CD8-positive, alpha-beta T cell (primary cell): ENCODE measurements at places on chromosomes 6 and 20.

- DNase-seq = peak; percentile 51
Measured at GRCh38 chr6:90285042-90285481, 11.6 kb downstream of the BACH2 start.

- DNase-seq = no peak
Measured at GRCh38 chr6:6741264-6741663, 152.7 kb downstream of the LY86 start.

- peak; percentile 35 for DNase-seq
Measured at GRCh38 chr6:11770546-11771466, 7.8 kb downstream of the ADTRP start.

DNA sequence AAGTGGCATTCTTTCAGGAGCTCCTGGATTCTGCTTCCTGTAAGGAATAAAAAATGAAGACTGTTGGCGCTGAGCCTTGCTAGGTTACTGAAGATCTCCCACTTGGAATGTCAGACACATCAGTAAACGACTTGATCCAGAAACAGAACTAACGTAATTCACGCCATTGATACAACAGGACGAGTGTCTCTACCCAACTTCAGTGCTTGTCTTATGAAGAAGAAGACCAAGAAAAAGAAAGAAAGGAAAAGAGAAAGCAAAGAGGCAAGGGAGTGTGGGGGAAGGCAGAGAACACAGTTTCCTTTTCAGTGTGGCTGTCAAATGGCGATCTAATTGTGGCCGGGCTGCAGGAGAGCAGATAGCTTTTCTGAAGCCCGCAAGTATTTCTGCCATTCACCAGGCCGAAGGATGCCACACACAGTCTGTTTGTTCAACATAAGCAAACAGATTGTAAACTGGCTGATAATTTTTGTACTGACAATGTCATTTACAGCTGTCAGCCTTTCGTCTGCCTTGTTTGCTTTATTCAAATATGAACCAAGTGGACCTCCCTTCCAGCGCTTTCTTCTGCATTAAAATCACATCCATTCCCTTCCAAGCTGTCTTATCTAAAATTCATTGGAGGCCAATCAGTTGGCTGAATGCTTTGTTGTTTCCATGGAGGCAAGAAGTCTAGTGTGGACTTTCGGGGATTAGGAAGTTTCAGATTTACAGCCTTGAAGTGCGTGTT is 180.6 kb downstream of the FOXA2 start:
- DNase-seq = no peak
